ENCODE measurements at places on chromosomes 13 and 19. TPM values are rescaled to one million over a fixed set of nuclear protein-coding genes. Genes with fewer than 3 reads are reported as not detected.

Gene FBXO27
- total RNA-seq, result 0.28 TPM

Gene MARCHF2
- total RNA-seq, result 8.3 TPM

GRCh38 chr19:37763488-37763887 is 15.9 kb downstream of the ZNF573 start:
- H3K27me3 ChIP-seq, result no peaks in the 10 kb centered on the region
- peak; percentile 48 for DNase-seq
- H3K4me1 ChIP-seq, result no peaks in the 10 kb centered on the region
- H3K27ac ChIP-seq, result no peak overlapping the region
- peaks cover 58% of the 10 kb centered on the region for H3K36me3 ChIP-seq
- H3K4me3 ChIP-seq, result no peak overlapping the region

GRCh38 chr13:63409791-63410351 is 1994.2 kb upstream of the PCDH20 start:
- H3K4me1 ChIP-seq, result no peaks in the 10 kb centered on the region
- H3K4me3 ChIP-seq, result no peak overlapping the region
- peak; percentile 11 for DNase-seq

DNA sequence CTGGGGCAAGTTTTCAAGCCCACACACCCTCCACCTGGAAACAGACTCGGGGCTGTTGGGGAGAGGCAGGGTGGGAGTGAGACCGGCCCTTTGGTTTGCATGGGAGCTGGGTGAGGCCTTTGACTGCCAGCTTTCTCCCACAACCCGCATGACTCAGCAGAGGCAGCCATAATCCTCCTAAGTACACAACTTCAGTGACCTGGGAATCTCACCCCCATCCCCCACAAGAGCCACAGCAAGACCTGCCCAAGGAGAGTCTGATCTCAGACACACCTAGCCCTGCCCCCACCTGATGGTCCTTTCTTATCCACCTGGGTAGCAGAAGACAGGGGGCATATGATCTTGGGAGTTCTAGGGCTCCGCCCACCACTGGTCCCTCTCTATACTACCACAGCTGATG is 1615.4 kb downstream of the EFNB2 start:
- no peaks in the 10 kb centered on the region for H3K36me3 ChIP-seq
- H3K4me3 ChIP-seq, result no peak overlapping the region
- DNase-seq, result peak; percentile 37
- H3K27me3 ChIP-seq, result no peaks in the 10 kb centered on the region

All from MCF 10A (cell line).